ENCODE measurements at places on chromosomes 3 and 15.
A peak's percentile ranks its signal among the peaks of the same experiment; 100 is the strongest.

- DNase-seq = no peak
Measured at GRCh38 chr3:147388700-147389580, 17.4 kb downstream of the ZIC4 start.

DNA sequence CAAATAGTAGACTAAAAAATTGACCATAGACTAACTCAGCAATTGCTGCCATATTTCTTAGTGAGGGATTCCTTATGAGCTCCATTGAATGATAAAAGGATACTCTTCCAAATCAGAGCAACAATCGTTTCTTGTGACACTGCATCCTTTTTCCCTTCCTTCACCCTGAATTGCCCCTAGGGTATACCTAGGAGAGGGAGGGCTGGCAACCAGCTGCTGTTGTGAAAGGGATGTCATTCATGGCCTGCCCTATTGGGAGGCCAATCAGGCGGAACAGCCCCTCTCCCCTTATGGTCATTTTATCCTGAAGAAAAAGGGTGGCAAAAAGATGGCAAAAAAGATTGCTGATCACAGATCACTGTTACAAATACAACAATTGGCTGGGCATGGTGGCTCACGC lies 26.3 kb downstream of the B3GNT5 start:
- DNase-seq = no peak

DNA sequence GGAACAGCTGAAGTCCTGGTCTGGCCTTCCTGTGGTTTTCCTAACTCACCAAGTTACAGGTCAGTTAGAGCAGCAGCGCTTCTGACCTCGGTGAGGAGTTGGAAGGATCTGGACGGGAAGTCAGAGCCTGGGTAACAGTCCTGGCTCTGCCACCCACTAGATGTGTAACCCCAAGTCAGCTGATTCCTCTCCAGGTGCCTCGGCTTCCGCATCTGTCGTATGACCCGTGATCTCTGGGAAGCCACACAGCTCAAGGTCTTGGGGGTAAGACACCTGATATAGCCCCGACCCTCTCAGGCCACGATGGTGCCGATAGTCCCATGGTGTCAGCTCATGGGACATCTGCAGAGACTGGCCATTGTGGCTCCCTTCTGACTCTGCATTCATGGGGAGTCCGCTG lies 8.3 kb upstream of the PIGZ start:
- no peak for DNase-seq

DNA sequence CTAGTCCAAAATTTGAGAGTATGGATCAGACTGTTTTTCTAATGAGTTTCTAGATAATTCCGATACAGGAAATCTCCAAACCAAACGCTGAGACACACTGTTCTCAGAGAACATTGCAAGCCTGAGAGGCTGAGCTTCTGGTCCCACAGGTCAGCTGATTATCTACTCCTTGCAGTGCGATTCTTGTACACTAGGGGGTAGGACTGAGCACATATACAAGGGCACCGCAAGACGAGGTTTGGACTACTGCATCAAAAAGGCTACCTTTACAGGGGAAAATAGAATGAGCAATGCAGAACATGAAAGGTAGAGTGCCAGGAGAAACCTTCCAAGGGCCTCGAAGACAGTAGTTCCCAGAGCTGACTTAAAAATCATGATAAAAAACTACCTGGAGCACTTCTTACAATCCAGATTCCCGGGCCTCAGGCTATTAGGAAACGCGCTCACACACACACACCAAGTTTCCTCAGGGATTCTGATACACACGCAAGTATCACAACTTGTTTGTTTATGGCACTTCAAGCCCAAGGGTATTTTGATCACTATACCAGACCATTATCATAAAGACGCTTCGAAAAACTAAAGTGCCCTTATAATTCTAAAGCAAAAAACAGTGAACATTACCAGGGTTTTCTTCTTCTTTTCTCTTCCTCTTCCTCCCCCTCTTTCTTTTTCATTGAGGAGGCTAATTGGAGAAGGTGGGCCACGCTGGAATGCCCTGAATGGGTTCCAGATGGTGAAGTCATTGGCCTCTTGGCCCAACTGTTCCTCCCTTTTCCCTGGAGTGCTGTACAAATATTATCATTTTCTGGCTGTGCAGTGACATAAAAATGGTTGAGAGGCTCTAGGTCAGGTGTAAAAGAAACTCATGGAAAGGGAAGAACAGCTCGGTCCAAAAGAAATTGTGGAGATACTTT lies 61.8 kb downstream of the SLC12A8 start:
- DNase-seq = peak; percentile 35

GRCh38 chr3:72892870-72893269 lies 5.0 kb downstream of the GXYLT2 start:
- DNase-seq = no peak

- no peak for DNase-seq
Measured at GRCh38 chr3:13352621-13353131, 67.4 kb downstream of the NUP210 start.

DNA sequence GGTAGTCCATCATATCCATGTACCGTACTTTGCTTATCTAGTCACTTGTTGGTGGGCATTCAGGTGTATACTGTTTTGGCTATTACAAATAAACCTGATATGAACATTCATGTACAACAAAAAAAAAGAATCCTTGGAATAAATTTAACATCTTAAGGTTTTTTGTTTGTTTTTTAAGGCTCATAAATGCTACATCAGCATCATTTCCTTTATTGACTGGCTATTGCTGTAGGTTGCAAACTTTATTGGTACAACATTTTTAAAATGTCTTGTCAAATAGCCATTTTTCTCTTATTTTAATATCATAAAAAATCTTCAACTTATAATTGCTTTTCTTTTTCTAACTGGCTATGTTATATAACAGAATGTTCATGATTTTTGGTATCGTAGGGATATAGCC lies 16.2 kb downstream of the DHFR2 start:
- DNase-seq = no peak

GRCh38 chr3:60552581-60552980 lies 698.7 kb downstream of the FHIT start:
- DNase-seq = peak; percentile 4

- DNase-seq = no peak
Measured at GRCh38 chr15:97200161-97200560, 760.3 kb upstream of the ARRDC4 start.

GRCh38 chr3:58490860-58491501 lies 915 bp upstream of the KCTD6 start:
- DNase-seq = no peak

DNA sequence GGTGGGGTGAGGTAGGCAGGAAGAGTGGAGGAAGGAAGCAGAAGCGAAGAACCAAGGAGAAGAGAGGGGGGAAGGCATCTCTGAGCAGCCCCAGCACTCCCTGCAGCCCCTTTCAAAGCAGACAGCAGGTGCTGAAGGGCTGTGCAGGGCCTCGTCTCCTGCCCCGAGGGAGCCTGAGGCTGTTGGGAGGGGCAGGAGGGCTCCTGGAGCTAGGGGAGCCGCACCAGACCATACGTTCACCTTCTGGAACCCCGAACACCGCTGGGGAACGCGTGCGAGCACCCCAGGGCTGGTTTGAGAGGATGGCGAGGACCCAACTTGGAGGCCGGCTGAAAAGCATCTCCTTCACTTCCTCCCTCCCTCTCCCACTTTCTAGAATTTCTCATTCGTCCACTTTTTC lies 259.8 kb downstream of the FAM43A start:
- DNase-seq = no peak

DNA sequence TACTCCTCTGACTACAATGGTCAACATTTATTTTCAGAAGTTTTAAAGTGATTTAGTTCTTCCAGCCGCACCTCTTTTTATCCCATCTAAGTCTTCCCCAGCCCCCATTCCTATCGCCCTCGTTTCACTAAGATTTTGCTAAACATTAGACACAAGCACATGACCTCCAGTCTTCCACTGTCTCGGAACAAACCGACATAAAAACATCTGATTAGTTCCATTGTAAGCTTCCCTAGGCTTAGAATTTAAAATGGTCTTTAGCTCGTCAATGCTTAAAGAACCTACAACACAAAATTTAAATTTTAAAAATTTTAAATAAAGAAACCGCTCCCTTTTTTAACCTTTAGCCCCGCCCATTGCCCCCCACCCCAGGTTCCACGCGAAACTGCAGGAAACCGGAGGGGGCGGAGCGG lies 284 bp upstream of the TSC22D2 start:
- no peak for DNase-seq

GRCh38 chr15:90845201-90845949 lies 23.0 kb upstream of the FURIN start:
- DNase-seq = no peak

DNA sequence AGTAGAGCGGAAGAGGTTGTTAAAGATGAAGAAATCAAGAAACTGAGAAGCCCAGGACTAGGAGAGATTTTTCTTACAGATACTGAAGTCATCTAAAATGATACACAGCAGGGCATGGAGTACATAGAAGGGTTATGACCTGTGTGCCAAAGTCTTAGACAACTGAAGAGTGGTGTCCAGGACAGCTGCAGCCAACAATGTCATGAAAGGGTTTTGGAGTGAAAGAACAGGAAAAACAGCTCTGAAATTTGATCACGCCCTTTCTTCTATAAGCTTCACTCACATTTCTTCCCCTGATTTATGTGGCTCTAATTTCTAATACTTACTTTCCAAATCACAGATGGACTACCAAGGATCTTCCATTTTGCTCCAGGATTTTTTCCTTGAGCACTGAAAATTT lies 3.0 kb downstream of the CFAP20DC start:
- no peak for DNase-seq

DNA sequence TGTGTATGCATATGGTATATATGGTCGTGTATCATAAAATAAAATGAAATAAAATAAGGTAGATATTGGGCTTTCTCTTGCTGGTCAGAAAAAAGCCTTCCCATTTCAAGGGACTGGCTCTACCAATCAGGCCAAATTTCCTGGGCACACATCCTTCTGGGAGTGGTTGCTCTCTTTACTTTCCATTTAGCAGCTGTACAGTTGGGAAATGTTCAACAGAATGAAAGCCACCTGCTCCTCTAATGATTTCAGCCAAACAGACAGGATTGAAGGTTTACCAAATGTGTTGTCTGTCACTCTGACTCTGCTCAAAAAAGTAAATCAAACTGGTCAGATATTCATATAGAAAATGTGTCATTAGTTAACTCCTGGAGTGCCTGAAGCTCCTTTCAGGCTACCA lies 380.4 kb downstream of the ROBO2 start:
- DNase-seq = no peak

DNA sequence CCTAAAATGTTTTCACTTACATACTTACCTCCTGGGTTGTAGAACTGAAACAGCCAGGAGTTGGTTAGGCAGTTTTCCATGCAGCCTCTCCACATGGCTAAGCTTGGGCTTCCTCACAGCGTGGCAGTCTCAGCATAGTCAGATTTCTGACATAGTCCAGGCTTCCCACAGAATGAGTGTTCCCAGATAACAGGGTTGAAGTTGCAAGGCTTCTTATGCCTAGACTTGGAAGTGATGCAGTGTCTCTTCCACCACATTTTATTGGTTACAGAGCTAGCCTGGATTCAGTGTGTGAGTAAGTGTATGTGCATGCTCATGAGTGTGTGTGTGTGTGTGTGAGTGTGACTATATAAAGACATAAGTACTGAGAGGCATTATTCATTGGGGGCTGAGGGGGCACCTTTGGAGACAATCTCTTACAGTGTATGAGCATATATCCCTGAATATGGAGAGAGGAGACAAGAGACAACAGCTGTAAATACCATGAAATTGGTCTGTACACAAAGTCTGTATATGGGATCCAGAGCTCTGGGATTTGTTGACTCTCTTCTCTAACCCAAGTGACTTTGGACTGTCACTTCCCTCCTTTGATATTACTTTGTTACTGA lies 78.1 kb downstream of the ZNF621 start:
- no peak for DNase-seq

- DNase-seq = no peak
Measured at GRCh38 chr3:45560281-45560971, 34.1 kb upstream of the LIMD1 start.

- DNase-seq = no peak
Measured at GRCh38 chr3:40864146-40864782, 335.0 kb upstream of the CTNNB1 start.

GRCh38 chr3:69095636-69096035 lies 10.9 kb downstream of the ARL6IP5 start:
- no peak for DNase-seq

GRCh38 chr15:68589053-68589452 lies 10.3 kb downstream of the CORO2B start:
- DNase-seq = no peak

GRCh38 chr3:59339818-59340217 lies 290.0 kb upstream of the CFAP20DC start:
- DNase-seq = no peak

- no peak for DNase-seq
Measured at GRCh38 chr3:194296454-194297263, 54.5 kb downstream of the CPN2 start.

- no peak for DNase-seq
Measured at GRCh38 chr3:192867645-192868044, 50.0 kb downstream of the MB21D2 start.

DNA sequence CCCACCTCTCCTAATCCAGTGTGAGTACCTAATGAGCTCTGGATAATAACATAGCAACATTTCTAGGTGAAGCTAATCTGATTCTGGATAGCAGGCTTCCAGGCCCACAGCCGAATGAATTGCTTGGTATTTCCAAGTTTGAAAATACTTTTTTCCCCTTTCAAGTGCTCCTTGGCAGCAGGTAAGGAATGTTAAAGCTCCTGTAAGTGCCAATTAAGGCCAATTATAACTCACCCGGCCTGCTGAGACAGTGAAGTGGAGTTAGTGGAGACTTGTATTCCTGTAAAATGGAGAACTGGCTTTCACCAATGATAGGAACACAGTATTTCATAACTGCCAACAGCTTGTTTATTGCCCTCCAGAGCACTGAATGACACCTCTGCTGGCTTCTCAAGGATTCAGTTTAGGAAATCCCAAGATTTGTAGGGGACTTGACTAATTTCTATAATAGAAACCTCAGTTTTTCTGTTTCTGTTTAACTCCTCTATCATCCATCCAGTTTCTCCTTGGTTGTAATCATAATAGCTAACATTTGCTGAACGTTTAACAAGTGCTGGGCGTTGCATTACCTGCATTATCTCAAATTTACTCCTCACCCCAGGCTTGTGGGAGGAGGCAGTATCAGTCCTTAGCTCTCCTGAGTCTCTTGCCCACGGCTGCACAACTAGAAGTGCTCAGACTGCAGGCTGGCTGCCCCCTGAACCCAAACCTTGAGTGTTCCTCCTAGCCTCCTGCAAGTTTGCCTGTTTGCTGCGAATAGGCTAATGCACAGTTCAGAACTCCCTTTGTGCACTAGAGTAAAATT lies 52.7 kb upstream of the SCAANT1 start:
- peak; percentile 34 for DNase-seq

- no peak for DNase-seq
Measured at GRCh38 chr15:66169023-66169422, 84.5 kb downstream of the MEGF11 start.

DNA sequence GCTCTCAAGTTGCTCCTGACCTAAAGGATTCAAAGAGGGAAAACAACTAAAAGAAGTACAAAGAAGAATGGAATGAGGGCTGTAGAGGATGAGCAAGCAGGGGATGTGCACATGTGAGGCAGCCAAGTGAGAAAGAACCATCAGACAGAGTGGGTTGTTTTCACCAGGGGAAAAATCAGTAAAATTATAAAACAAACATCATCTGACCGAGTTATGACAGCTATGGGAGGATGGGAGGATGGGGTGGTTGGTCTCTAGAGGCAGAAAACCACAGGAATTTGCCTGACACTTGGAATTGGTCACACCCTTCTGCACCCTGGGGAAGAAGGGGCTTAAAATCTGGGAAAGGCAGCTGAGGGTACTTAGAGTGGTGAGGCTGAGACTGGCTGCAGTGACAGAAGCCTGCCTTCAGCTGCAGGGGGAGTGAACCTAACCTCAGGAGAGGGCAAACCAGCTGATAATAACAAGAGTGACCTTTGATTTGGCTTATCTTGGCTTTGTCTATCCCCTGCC lies 10.1 kb downstream of the ARHGAP31 start:
- DNase-seq = no peak
